CD8-positive, alpha-beta memory T cell (primary cell): ENCODE measurements at places on chromosomes 6 and 20. TPM values are rescaled to one million over a fixed set of nuclear protein-coding genes. Genes with fewer than 3 reads are reported as not detected.

The IFNGR1 gene
- 18.9 TPM for total RNA-seq

DNA sequence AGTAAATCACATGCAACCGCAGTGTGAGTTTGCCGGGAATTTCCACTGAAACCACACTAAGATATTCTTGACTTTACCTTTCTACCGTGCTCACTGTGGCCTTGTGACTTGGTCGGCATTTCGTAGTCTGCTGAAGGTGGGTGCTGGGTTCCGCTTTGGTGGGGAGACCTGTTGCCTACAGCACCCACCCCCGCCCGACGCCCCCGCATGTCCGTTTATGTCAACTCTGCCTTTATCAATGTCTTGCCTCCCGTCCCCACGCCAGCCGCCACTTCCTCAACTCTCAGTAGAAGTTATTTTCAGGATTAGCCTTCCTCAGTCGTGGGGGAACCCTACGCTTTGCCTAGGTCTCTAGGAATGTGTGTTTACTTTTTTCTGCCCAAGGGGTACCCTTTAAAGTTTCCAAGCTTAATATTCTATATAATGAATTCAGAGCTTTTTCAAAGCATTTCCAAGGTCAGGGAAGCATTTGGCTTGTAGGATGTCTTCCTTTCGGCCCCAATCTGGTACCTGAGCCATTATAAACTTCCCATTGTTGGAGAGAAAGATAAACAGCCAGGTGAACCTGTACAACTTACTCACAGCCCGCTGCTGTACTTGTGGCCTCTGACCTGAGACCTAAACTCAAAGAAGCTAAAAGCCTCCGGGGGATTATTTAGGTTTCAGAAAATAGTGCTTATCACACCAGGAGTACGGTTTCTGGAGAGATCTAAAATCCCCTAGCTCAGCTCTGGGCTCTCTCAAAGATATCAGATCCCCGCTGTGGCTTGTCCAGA is 54.2 kb downstream of the TBC1D7 start:
- peaks cover 15% of the 10 kb centered on the region for H3K4me1 ChIP-seq
- H3K4me3 ChIP-seq = no peak overlapping the region
- H3K27ac ChIP-seq = peak overlapping the region; percentile 62
- H3K36me3 ChIP-seq = no peaks in the 10 kb centered on the region
- H3K27me3 ChIP-seq = no peaks in the 10 kb centered on the region

DNA sequence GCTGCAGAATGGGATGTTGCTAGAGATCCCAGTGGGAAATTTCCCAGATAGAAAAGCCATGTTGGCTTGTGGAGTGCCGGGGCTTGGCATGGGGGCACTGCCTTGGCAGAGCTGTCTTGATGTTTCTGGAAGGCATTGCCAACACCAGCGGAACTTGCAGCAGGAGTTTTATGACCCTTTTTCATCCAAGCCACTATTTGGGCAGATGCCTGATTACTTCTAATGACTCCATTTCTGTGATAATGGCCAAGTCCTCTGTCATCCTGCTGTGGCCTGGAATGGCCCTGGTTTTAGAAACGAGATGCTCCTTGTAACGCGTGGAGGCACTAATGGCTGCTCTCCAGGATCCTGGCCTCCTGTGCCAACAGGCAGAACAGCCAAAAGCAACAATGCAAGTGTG is 229.0 kb downstream of the ZNF217 start:
- no peaks in the 10 kb centered on the region for H3K27me3 ChIP-seq
- no peak overlapping the region for H3K4me3 ChIP-seq
- no peak overlapping the region for H3K27ac ChIP-seq
- no peaks in the 10 kb centered on the region for H3K36me3 ChIP-seq
- DNase-seq = no peak

GRCh38 chr6:146593986-146594385 is 4.8 kb upstream of the ADGB start:
- H3K27ac ChIP-seq = no peak overlapping the region
- H3K36me3 ChIP-seq = no peaks in the 10 kb centered on the region
- H3K4me3 ChIP-seq = no peak overlapping the region
